Activated CD4-positive, alpha-beta T cell treated with anti-CD3 and anti-CD28 coated beads, Interleukin-2, amount 50 U/mL, for 1 hour (primary cell): ENCODE measurements at places on chromosomes 11 and 22.
A peak's percentile ranks its signal among the peaks of the same experiment; 100 is the strongest.

- no peak for DNase-seq
Observed at GRCh38 chr22:44419429-44419828, 78.6 kb downstream of the RTL6 start.

GRCh38 chr11:31824879-31825837, 14.0 kb upstream of the PAX6 start:
- no peak for DNase-seq

GRCh38 chr11:34478845-34479663, 34.5 kb downstream of the ELF5 start:
- no peak for DNase-seq

- no peak for DNase-seq
Observed at GRCh38 chr22:32237906-32238305, 17.2 kb downstream of the SLC5A4 start.

- DNase-seq, result no peak
Observed at GRCh38 chr22:42630901-42631602, 9.3 kb downstream of the ATP5MGL start.

DNA sequence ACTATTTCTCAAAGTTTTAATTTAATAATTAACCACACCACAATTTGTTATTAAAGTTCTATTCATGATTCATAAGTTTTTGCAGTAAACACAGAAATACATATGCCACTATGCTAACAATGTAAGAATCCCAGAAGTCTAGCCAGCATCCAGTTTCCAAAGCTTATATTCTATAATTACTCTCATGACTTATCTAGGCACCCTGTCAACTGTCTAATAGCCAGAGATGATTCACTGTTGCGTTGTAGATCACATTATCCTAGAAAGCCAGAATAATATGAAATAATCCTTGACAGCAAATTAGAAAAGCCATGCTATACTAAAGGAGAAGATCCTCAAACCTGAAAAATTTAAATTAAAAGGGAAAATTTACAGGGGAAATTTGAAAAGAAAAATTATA, 141.0 kb downstream of the SOX6 start:
- DNase-seq, result no peak

DNA sequence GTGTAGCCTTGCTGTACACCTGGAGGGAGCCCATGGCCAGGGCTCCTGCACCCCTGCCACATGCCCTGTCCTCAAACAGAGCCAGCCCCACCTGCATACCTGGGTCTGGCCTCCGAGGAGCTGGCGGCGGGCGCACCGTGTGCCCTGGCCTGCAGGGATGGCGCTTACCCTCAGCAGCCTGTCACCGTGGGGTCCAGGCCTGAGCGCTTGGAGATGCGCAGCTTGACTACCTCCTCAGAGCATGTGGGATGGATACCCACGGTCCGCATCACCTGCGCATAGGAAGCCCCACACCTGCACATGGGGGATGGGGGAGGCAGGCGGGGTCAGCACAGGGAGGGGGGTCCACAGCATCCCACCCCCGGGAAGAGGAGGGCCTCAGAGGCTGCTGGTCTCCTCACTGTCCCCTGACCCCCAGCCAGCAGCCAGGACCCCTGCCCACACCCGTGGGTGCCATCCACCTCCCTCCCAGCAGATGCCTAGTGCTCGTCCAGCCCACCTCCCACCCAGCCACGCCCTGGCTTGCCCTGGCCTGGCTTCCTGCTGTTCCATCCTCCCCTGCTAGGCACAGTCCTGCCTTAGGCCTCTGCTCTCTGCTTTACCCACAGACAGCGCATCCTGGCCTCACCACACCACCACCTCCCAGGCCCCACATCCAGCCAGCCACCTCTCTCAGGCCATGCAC, 22.4 kb upstream of the GNB1L start:
- no peak for DNase-seq

GRCh38 chr22:19756288-19757128, 4.1 kb upstream of the TBX1 start:
- DNase-seq, result peak; percentile 74

DNA sequence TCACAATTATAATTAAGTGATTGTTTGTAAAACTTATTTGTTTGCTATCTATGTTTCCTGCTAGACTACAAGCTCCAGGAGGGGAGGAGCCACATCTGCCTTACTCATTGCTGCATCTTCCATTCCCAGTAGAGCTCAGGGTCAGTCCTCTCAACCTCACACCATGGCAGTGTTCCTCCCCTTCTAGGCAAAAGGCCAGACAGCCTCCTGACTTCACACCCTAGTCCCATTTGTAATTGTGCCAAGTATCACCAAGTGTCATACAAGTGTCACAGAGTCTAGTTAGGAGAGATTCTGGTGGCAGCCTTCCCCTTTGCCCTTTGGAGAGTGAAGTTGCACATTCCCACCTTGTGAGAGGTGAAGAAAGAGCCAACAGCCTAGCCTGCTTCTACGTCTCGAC, 490.4 kb downstream of the INSC start:
- DNase-seq, result no peak
